ENCODE measurements at places on chromosomes 12 and 14.

DNA sequence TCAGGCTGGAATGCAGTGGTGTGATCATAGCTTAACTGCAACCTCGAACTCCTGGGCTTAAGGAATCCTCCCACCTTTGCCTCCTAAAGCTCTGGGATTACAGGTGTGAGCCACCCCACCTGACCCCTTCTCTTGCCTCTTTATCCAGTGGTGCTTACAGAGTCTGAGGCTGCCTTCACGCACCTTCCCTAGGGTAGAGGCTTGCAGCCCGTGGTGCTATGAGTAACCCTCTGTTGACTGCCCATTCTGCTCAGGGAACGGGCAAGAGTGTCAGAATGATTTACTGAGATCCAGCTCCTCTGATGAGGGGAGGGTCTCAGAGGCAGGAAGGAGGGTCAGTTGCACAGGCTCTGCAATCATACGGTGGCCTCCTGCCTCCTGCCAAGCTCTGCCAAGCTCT lies 125.1 kb upstream of the TBX3 start:
- DNase-seq: no peak

DNA sequence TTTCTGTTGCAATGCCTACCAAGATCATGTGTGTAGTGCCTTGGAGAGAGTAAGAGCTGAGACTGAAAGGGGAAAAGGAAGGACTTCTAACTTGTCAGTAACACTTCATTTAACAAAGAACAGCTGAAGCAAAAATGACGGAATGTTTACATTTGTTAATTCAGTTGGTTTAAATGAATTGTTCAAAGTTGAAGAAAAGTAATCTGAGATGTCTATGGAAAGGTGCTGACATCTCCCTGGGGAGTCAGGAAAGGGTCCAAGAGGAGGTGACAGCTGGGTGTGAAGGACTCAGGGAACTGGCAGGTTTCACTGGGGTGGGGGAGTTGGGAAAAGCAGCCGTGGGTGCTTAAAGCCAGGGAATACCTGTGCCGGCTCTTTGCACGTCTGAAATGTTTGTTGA lies 7.9 kb downstream of the TMEM63C start:
- no peak for DNase-seq

- no peak for DNase-seq
Measured at GRCh38 chr14:60093606-60094005, 1.9 kb downstream of the PCNX4 start.

- DNase-seq: no peak
Measured at GRCh38 chr12:69913526-69913925, 88.5 kb downstream of the MYRFL start.

- no peak for DNase-seq
Measured at GRCh38 chr12:103469719-103470118, 26.0 kb downstream of the C12orf42 start.

- no peak for DNase-seq
Measured at GRCh38 chr14:71358209-71358931, 451.1 kb downstream of the PCNX1 start.

- no peak for DNase-seq
Measured at GRCh38 chr12:4439736-4440135, 5.9 kb downstream of the FGF6 start.

DNA sequence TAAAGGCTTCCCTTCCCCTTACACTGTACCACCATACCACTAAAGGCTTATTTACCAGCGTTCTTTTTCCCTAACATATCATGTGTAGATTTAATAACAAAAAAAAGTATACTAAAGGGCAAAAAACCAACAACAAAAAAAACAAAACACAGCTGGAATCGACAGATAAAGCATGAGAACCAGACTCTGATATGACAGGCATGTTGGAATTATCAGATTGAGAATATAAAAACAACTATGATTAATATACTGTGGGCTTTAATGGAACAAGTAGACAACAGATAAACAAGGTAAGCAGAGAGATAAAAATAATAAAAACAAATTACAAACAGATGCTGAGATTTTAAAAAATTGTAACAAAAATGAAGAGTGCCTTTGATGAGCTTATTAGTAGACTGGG lies 754.1 kb upstream of the MDGA2 start:
- DNase-seq: no peak

DNA sequence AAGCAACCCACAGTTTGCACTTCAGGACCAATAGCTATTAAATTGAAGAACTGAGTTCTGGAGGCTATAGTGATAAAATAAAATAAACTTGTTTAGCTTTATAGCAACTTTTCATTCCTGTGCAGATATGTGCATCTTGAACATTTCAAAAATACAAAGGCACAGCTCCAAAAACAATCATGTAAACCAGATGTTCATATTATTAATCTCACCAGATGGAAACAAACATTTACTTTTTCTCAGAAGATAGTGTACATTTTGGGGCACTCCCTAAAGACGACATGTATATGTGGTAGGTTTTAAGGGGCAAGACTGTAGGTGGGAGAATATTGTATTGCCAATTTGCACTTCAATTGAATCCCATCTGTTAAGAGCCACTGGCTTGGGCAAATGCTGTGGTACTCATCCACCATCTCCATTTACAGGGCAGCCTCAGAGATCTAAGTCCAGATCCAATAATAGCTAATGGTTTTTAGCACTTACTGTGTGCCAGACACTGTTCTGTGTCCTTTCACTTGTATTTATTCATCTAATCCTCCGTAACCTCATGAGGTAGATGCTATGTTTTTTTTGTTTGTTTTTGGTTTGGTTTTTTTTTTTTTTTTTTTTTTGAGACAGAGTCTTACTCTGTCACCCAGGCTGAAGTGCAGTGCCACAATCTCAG lies 49.1 kb downstream of the PTGER2 start:
- no peak for DNase-seq

- peak; percentile 72 for DNase-seq
Measured at GRCh38 chr12:112900298-112901145, 6.2 kb upstream of the OAS1 start.

DNA sequence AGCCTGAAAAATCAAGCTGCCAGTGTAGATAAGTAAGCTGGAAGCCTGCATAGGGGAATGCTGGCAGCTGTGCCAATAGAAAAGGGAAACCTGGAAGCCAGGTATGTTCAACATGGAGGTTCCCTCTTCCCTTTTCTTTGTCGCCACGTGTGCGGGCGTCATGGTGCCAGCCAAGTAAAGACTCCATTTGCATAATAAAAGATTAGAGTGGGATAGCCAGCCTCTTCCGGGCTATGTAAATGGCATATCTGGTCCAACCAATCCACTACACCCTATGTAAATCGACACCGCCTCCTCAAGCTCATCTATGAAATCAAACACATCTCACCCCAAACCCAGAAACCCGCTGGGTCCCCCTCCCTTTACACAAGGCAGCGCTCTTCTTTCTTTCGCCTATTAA lies 5.6 kb upstream of the ADGRD1 start:
- DNase-seq: no peak

- no peak for DNase-seq
Measured at GRCh38 chr12:121970581-121971300, 50.9 kb upstream of the BCL7A start.

DNA sequence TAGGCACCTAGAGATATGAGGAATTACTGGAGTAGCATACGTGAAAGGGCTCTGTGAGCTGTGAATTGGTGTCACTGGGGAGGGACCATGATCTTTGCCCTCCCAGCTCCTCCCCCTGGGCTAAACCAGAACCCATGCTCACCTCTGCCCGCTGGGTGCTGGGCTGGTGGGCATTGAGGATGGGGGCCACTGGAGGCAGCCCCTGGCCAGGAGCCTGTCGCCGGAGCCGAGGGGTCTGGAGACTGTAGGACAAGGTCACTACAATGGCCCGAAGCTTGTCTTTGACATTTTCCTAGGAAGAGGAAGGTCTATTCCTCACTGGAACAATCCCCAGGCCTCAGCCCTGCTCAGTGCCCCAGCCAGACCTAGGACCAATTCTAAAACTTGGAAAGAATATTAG lies 11.6 kb downstream of the ITGA7 start:
- no peak for DNase-seq

- DNase-seq: no peak
Measured at GRCh38 chr14:104214431-104215218, 76.2 kb downstream of the KIF26A start.

DNA sequence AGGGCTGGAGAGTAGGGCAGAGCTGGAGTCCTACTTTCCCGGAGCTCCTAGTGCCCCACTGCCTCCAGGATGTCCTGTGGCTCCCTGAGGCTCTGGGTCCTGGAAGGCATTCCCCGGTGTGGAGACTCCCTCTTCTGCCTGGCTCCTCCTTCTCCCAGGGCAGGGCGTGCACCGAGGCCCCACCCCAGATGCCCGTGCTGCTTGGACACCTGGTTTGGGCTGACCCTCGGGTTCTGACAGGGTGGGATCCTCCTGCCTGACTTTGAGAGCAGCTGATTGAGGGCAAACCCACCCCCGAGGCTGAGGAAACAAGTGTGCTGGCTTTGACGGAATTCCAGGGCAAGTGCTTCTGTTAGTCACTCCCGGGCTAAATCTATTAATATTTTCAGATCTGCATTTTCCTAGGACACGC lies 15.4 kb downstream of the TEAD4 start:
- DNase-seq: no peak

GRCh38 chr14:52025310-52025709 lies 36.0 kb downstream of the RTRAF start:
- no peak for DNase-seq

- no peak for DNase-seq
Measured at GRCh38 chr12:52006726-52007157, at the start of gene TAMALIN. TSS of gene TAMALIN (plus strand) at chr12:52006946. CDS start at chr12:52007020, 74 bp downstream.

DNA sequence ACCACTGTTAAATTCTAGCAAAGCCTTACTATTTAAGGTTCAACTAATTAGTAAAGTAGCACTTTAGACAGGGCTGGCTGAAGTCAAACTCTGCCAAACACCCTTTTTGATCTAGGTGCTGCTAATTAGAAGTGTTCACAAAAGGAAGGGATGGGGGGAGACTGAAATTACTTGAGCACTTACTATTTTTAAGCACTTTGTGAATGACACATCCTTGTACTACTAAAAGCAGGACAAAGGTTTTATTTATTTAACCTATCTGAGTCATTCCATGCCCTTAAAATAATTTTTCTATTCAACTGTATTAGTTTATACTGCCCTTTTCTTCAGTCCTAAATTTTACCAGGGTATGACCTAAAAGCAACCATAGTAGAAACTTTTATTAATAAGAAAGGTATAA lies 20.1 kb downstream of the MBIP start:
- DNase-seq: no peak

DNA sequence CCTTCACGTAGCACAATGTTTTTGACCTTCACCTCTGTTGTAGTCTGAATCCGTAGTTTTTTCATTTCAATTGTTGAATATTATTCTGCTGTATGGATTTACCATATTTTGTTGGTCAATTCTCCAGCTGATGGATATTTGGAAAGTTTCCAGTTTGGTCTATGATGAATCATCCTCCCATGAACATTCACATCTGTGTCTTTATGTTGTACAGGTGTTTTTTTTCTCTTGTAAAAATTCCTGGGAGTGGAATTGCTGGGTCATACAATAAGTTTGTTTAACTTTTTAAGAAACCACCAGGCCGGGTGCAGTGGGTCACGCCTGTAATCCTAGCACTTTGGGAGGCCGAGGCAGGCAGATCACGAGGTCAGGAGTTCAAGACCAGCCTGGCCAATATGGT lies 36.7 kb upstream of the GNG2 start:
- DNase-seq: no peak
